ENCODE measurements at places on chromosomes 4 and X.

DNA sequence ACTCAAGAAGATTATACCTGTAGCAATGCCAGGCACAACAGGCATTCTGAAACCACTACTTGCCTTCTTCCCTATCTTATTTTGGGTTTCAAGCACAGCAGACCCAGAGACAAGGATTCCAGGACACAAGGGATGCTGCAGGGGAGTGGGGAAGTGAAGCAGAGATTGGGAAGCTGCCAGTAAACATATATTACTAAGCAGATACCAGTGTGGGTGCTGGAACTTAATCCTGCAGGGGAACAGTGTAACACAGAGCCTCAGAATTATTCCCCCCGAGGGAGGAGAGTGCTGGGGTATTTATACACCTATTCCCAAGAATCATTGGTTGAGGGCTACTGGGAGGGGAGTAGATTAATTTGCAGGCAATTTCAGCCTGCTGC is 33.3 kb upstream of the MAML3 start:
- DNase-seq, result no peak

- peak; percentile 31 for DNase-seq
Observed at GRCh38 chr4:6885953-6886557, 23.6 kb upstream of the TBC1D14 start.

DNA sequence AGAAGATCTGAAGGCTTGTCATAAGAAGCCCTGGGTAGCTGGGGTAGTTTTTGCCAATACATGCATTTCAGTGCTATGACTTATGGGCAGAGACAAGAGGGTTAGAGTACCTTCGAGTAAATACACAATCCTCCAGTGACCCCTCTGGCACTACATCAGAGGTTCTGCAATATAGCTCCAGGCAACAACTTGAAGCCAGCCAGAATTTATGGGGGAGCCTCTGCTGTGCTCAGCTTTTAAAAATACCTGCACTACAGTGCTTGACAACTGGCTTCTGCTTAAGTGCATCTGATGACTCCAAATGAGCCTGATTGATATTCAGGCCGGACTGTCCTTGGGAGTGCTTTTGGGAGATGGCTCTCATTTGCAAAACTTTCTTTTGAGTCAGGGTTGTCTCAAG is 44.9 kb upstream of the SMAD1 start:
- no peak for DNase-seq

GRCh38 chrX:144295921-144296320 is 412.1 kb downstream of the UBE2NL start:
- no peak for DNase-seq

DNA sequence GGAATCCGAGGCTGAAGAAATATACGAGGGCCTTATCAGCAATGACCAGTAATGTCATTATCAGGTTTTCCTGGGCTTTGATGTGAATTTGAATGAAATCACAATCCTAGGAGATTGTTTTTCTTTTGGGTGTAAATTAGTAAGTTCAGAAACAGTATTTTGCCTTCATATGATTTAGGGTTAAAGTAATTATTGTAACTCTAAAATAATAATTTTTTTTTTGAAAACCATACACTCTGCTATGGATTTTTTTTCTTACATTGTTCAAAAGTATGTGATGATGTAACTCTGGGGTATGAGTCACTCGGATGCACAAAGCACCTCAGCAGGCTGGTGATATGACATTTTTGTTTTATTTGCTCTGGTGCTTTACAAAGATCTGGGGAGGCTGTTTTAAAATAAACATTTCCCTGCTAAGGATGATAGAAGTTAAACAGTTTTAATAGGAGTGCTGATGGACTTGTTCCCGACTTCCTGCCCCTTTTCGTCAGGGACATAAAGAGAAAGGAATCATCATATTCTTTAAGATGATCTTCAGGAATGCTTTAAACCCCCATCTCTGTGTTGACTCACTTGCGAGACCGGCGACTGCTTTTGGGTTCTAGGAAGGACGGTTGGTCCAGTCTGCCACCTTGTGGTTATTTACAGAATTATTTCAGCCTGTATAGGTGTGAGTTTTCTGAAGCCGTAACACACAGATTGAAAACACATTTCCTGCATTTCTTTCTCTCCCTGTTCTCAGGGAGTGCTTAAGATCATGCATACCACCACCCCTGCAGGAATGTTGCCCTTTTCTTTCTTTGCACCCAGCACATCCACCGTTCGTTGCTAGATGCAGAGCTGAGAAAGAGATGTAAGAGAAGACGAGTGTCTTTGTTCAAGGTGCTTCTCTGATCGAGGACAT is 72.5 kb downstream of the RAPGEF2 start:
- DNase-seq, result peak; percentile 83

DNA sequence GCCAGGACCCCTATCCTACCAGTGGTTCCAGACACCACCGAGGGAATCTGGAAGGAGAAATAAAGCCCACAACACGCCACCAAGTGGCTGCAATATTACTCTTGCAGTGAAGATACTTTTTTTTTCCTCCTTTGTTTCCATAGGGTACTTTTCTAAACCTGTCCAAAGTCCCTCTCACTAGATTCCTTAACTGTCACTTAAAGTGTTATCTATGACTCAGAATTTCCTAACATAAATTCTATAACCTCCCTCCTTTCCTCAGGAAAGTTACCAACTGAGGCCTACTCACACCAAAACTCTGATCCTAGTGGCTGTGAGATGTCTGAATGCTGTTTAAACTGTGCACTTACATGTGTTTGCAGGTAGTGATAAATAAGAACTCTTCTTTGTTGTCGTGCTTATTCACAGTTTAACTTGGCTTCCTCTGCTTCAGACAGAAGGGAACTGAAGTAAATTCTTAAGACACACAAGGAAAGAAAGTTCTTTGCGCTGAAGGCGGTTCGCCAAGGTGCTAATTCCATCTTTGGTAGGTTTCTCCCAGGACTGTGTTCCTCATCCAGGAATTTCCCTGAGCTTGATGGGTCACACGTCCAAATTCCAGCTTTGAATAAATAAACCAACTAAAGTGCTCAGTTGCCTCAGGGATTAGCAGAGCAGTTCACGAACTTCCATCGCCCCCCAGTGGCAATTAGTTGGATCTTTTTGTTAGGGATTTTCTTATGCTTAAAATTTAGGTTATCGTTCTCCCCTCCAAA is 10.7 kb upstream of the HCCS start:
- no peak for DNase-seq

DNA sequence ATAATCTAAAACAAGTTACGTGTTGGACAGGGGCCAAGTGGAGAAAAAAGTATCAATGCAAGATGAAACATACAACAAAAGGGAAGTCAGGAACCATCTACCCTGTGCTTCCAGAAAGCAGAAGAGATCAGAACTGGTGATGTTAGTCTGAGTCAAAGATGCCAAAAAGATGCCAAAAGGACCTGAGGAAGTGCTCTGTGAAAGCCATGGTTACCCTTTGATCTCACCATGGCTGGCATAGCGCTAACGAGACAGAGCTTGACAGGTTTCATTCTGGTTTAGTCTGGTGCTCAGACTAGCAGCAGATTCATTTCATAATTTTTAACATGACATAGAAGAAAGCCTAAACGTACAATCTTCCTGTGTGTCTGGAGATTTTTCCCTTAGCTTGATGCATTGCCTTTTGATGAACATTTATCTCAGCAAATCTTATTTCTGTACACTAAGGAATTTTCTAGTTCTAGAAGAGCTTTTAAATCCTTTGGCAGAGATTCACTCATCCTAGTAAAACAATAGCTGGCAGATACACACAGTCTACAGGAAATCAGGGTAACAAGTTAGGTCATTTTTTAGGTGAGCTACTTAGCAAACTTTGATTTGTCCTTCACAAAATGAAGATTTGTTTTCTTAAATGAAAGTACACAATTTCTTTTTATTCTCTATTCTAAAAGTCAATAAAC is 87.7 kb downstream of the COL25A1 start:
- no peak for DNase-seq

- DNase-seq, result peak; percentile 9
Observed at GRCh38 chrX:86066998-86067397, 19.6 kb upstream of the CHM start.

DNA sequence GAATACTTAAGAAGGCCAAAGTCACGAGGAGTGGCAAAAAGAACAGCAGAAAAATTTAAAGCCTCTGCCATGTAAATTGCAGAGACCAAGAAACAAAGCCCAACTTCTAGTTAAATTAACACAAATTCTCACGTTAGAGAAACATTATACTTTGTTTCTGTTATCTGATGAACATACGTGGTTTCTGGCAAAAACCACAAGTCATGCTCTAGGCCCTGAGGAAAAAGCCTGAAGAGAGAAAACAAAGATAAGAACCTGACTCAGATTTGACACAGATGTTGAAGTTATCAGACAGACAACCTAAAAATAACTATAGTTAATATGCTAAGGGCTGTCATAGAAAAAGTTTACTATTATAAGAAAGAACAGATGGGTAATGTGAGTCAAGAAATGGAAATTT is 149.1 kb upstream of the PCDH10 start:
- DNase-seq, result no peak

DNA sequence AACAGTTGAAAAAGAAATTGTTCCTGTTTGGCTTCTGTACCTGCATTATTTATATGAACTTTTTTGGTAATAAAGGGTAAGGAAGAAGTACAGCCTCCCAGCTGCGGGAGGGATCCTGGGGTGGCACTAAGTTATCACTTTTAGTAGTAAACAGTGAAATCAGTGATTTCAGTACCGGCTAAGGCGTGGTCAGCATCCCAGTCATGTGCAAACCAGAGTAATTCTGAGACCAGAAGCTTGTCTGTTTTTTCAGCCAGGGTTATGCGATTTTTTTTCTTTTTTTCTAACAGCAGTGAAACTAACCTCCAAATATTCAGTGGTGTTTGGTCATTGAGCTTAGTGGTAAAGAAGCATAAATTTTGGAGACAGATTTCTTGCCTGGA is 3.3 kb downstream of the EGF start:
- no peak for DNase-seq

- no peak for DNase-seq
Observed at GRCh38 chr4:14812101-14812500, 190.2 kb upstream of the CPEB2 start.

DNA sequence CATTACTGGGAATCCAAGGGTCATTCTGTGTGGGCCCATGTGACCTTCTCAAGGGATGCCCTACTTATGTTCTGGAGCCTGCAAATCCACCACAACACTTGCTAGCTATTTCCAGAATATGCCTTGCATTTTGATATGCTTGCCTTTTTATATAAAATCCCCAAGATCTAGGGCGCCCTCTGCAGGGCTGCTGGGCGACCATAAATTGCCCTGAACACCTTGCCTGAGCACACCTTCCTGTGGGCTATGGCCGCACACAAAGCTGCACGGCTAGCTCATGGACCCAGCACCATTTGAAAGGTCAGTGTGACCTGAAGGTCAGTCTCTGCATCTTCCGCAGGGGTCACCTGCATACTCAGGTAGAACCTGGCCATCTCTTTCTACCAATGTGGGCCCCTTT is 311.7 kb downstream of the NLGN4X start:
- peak; percentile 1 for DNase-seq

- DNase-seq, result peak; percentile 88
Observed at GRCh38 chrX:53686151-53686885, at the start of gene HUWE1. Gene HUWE1 (minus strand): TSS chrX:53686719. CDS start chrX:53654107, 32,612 bp downstream.

DNA sequence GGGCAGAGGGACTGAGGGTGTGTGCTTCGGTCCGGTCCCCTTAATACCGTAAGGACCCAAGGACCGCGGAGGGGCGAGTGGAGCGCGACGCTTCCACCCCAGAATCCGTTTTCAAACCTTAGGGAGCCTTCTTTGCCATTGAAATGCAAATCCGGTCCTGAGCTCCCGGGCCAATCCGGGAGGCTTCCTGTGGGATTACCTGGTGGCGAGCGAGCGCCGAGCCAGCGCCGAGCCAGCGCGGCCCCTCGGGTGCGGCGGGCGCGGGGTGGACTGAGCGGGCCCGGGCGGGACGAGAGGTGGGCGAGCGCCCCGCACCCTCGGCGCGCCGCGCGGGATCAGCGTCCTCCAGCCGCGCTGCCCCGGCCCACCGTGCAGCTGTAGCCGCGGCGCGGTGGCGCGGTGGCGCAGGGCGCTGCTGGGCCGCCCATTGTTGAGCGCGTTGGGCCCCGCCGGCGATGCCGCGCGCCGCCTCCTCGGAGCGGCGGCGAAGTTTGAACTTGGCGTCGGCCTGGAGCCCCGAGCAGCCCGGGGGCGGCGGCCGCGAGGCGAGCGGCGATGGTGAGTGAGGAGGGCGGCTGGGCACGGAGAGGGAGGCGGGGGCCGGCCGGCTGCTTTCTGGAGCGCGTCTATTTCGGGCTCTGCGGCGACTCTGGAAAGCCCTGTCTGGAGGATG is 208.7 kb downstream of the SOWAHB start:
- peak; percentile 18 for DNase-seq

- no peak for DNase-seq
Observed at GRCh38 chr4:55125087-55125721, at the start of gene KDR. Gene KDR (minus strand): TSS chr4:55125595. CDS start chr4:55125293, 302 bp downstream.

DNA sequence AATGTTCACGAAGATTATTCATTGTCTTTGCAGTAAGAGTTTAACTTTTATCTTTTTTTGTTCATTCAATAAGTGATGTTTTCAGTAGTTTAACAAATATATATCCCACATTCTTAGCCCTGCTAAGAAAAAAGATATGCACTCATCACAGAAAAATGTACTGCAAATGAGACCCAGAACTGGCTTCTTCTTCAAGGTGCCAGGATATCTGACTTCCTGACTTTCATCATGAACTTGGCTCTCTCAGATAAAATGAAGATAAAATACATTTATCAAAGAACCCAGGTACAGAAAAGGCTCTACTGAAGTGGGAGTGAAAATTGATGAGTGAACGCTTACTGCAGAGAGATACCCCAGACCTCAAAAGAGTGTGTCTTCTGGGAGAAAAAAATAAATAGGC is 177.8 kb upstream of the DKK2 start:
- DNase-seq, result no peak

DNA sequence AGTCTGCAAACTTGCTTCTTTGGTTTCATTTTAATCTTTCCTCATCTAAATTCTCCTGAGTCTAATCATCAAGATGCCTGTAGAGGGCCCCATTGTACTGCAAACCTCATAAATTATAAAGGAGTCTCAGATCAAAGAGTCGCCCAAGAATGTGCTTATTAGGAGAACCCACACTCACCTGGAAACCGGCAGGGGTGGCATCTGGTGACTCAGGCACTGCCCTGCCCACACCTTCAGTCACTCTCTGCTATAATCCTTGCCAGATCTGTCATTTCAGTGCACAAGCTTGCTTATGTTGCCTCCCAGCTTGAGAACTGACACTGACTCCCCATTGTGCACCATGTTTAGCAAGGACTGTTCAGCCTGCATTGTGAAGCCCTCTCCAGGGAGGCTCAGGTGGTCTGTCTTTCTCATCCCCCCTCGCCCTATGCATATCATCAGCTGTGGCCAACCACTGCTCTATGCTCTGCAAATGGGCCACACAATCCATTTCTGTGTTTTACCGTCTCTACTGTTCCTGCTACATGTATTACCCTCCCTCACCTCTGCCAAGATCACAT is 12.4 kb downstream of the EPGN start:
- peak; percentile 31 for DNase-seq

- no peak for DNase-seq
Observed at GRCh38 chr4:86561256-86561655, 32.9 kb upstream of the PTPN13 start.

- peak; percentile 70 for DNase-seq
Observed at GRCh38 chr4:40630335-40631021, 814 bp upstream of the RBM47 start.
